Panc1 (cell line): ENCODE measurements at places on chromosomes 16 and 17. TPM values are rescaled to one million over a fixed set of nuclear protein-coding genes. Genes with fewer than 3 reads are reported as not detected.

DNA sequence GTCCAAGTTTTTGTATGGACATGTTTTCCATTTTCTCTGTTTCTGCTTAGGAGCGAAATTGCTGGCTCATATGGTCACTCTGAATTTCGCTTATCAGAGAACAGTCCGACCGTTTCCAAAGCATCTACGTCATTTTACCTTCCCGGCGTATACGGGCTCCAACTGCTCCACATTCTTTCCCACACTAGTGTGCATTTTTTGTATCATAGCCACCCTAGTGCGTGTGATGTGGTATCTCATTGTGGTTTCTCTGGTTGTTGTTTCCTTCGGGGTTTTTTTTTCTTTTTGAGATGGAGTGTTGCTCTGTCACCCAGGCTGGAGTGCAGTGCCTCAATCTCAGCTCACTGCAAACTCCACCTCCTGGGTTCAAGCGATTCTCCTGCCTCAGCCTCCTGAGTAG is 31.0 kb upstream of the BHLHA9 start:
- no peaks in the 10 kb centered on the region for H3K36me3 ChIP-seq
- no peaks in the 10 kb centered on the region for H3K4me1 ChIP-seq
- DNase-seq = no peak
- no peak overlapping the region for H3K4me3 ChIP-seq
- no peaks in the 10 kb centered on the region for H3K27me3 ChIP-seq

GRCh38 chr17:6075845-6076244 is 5.7 kb downstream of the WSCD1 start:
- no peaks in the 10 kb centered on the region; the same call in 1 of the 2 replicates for H3K27me3 ChIP-seq
- H3K4me1 ChIP-seq = no peaks in the 10 kb centered on the region
- no peaks in the 10 kb centered on the region for H3K36me3 ChIP-seq
- no peak for DNase-seq

GRCh38 chr16:13391337-13391736 is 489.9 kb downstream of the SHISA9 start:
- no peak overlapping the region for H3K27ac ChIP-seq
- DNase-seq = no peak
- H3K4me1 ChIP-seq = no peaks in the 10 kb centered on the region
- no peak overlapping the region for H3K4me3 ChIP-seq
- H3K36me3 ChIP-seq = no peaks in the 10 kb centered on the region

DNA sequence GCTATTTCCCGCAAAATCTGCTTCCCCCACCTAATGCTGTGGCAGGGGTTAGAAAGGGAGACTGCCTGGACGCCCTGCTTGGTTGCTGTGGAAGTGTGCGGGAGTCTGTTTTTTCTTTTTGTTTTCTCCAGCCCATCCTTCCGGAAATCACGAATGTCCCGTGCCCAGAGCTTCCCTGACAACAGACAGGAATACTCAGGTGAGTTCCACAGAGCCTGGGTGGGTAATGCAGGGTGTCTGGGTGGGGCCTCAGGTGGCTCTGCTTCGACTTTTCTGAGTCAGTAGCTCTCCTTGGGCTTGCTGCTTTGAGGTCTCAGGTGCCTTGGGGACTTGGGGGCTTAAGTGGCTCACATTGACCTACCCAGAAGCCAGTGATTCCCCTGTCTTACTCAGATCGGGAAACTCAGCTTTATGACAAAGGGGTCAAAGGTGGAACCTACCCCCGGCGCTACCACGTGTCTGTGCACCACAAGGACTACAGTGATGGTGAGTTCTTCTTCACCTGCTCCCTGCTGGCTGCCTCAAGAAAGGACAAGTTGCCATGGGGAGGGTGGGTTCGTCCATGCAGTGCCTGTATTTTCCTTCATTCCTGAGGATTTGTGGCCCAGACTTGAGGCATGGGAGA is 11.4 kb downstream of the LIMD2 start:
- no peak overlapping the region for H3K27ac ChIP-seq
- DNase-seq = no peak
- H3K27me3 ChIP-seq = no peaks in the 10 kb centered on the region
- no peaks in the 10 kb centered on the region; the same call in 1 of the 2 replicates for H3K36me3 ChIP-seq
- H3K4me3 ChIP-seq = no peak overlapping the region
- no peaks in the 10 kb centered on the region for H3K4me1 ChIP-seq

DNA sequence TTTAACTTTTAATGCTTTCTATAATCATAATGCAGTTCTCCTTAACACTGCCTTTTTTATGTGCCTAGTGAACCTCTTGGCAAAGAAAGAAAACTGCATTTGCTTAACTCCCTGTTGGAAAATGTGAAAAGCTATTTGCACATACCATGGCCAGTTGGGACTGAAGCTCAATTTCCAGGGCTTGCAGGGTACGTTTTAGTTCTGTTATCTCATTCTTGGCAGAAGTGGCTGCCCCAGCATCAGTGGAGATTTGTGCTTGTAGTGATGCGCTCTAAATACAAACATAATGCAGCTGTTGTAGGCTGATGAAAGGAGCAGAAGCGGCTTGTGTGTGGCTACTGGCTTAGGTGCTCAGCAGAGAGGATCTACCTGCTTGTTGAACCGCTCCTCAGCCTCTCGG is 3.7 kb downstream of the KRT24 start:
- no peak overlapping the region for H3K27ac ChIP-seq
- DNase-seq = no peak
- no peaks in the 10 kb centered on the region for H3K36me3 ChIP-seq
- H3K27me3 ChIP-seq = peaks cover 9% of the 10 kb centered on the region; the same call in 1 of the 2 replicates
- H3K4me3 ChIP-seq = no peak overlapping the region

- H3K4me1 ChIP-seq = no peaks in the 10 kb centered on the region
- no peaks in the 10 kb centered on the region for H3K27me3 ChIP-seq
- DNase-seq = no peak
- H3K27ac ChIP-seq = no peak overlapping the region
Measured at GRCh38 chr17:37752482-37752881, 7.6 kb upstream of the HNF1B start.

GRCh38 chr17:50861822-50862528 is 4.2 kb downstream of the TOB1 start:
- H3K4me3 ChIP-seq = no peak overlapping the region
- DNase-seq = no peak
- H3K27me3 ChIP-seq = no peaks in the 10 kb centered on the region
- peaks cover 25% of the 10 kb centered on the region for H3K4me1 ChIP-seq
- peaks cover 25% of the 10 kb centered on the region for H3K36me3 ChIP-seq

DNA sequence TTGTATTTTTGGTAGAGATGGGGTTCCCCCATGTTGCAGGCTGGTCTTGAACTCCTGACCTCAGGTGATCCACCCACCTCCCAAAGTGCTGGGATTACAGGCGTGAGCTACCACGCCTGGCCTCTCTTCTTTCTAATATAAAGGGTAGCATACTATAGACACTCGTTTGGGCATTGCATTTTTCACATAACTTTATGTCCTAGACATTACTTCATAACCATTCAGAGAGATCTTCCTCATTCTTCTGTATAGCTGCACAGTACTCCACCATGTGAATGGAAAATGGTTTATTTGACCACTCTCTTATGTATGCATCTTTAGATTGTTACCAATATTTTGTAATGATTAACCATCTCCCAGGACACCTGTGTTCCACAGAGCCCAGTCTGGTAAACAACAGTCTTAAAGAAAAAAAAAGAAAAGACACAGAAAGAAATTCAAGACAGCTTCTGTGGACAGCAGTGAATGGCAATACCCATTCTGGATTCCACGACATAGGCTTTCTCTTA is 42.1 kb downstream of the TK2 start:
- no peak for DNase-seq
- no peaks in the 10 kb centered on the region for H3K36me3 ChIP-seq
- no peak overlapping the region for H3K4me3 ChIP-seq
- peaks cover 20% of the 10 kb centered on the region for H3K4me1 ChIP-seq
- H3K27ac ChIP-seq = no peak overlapping the region

DNA sequence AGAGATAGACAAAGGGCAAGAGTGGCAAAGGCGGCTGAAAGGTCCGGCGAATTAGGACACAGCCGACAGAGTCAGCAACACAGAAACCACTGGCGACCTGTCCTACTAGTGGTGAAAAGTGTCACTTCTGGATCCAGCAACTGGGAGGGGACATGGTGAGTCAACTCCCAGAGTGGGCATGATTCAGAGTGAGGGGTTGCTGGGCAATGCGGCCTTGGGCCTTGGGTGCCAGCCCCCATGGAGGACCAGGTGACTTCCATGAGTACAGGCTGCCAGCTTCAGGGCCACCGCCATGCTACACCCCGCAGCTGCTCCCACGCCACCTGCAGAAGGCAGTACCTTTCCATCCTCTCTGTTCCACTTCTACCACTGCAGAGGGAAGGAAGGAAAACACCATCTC is 110.6 kb downstream of the ZFHX3 start:
- no peak overlapping the region for H3K4me3 ChIP-seq
- DNase-seq = no peak
- no peaks in the 10 kb centered on the region for H3K27me3 ChIP-seq
- H3K27ac ChIP-seq = no peak overlapping the region

DNA sequence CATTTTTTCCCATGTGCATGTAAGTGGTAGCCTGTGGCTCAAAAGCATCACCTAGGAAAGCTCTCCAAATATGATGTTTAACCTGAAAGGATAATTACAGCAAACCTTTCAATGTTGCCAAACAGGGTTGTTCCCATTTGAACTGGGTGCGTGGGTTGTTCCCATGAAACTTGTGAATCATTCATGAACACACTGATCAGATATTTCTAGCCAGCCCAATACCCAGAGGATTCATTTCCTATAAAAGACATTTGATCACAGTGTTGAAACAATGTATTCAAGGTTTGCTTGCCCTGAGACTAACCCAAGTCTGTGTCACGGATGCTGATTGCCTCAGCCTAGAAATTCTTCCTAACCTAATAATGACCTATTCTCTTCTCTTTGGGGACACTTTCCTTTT is 12.9 kb downstream of the KRT39 start:
- no peaks in the 10 kb centered on the region for H3K36me3 ChIP-seq
- H3K4me1 ChIP-seq = no peaks in the 10 kb centered on the region
- no peak overlapping the region for H3K4me3 ChIP-seq
- no peak overlapping the region for H3K27ac ChIP-seq
- peaks cover 7% of the 10 kb centered on the region for H3K27me3 ChIP-seq

- DNase-seq = no peak
- H3K36me3 ChIP-seq = peaks cover 5% of the 10 kb centered on the region
- H3K27me3 ChIP-seq = no peaks in the 10 kb centered on the region
- no peak overlapping the region for H3K4me3 ChIP-seq
- no peak overlapping the region for H3K27ac ChIP-seq
Measured at GRCh38 chr17:44038604-44039011, 23.8 kb upstream of the TMEM101 start.

- no peak overlapping the region for H3K27ac ChIP-seq
- no peak for DNase-seq
- peaks cover 6% of the 10 kb centered on the region for H3K4me1 ChIP-seq
- H3K27me3 ChIP-seq = no peaks in the 10 kb centered on the region
- H3K36me3 ChIP-seq = peaks cover 7% of the 10 kb centered on the region
Measured at GRCh38 chr16:4888428-4889135, 41.3 kb downstream of the UBN1 start.

DNA sequence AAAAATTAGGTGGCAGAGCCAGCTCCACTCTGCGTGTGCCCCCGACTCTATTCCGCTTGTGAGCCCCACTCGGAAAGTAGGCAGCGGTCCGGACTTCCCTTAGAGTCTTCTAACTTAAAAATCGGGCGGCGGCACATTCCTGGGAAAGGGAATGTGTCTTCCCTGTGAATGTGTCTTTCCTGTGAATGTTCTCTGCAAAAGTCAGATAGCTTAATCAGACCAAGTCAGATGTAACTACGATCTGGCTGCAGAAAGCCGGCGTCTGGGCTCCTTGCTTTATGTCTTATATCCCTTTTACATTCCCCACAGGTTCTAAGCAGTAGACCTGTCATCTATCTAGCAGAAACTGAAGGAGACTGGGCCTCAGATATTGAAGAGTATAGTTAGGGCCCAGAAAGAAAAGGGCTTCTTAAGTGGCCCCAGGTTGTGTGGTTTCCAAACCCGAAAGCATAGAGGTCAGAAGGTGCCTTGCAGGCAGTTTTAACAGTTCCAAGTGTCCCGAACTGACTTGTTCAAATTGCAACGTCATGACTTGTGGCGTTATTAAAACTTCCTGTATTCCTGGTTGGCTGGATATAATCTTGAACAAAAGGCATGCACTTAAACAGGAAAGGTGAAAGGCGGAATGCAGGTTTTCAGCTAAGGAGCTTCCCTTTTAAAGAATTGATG is 601 bp downstream of the PHKB start:
- H3K27me3 ChIP-seq = no peaks in the 10 kb centered on the region
- H3K36me3 ChIP-seq = peaks cover 2% of the 10 kb centered on the region; the same call in 1 of the 2 replicates
- H3K4me3 ChIP-seq = peak overlapping the region; percentile 86

DNA sequence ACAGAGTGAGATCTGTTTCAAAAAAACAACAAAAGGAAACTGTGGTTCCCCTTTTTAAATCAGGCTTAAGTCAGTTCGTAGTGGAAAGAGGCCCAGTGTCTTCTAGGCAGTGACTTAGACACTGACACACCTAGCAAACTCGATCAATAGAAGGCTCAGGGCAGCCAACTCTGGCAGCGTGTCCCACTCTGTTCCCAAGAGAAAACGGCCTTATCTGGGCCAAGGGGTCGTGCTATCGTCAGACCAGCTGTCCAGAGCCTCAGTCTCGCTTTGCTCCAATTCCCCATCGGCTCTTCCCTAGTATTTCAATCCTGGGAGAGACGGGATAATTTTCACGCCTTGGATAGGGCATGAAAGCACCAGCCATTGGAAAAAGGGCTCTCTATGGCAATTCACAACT is 72.9 kb downstream of the SLC5A11 start:
- H3K4me1 ChIP-seq = no peaks in the 10 kb centered on the region
- no peaks in the 10 kb centered on the region for H3K27me3 ChIP-seq
- no peak overlapping the region for H3K4me3 ChIP-seq
- DNase-seq = no peak

DNA sequence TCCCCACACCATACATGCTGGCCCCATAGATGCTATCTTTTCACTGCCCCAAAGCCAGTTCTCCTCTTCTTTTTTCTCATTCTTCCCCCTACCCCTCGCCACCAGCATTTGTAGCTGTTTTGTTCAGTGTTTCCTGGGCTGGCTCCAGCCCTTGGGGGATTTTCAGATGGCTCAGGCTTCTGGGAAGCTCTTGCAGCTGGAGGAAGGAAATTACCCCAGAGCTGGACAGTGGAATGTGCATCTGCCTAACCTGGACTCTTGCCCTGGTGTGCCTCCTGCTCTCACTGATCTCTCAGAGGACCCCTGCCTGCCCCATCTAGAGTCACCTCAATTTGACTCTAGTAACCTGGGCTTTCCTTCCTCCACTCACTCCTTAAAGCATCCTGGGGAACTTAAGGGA is 82.8 kb downstream of the MYH13 start:
- H3K4me1 ChIP-seq = no peaks in the 10 kb centered on the region
- H3K27me3 ChIP-seq = no peaks in the 10 kb centered on the region; the same call in 1 of the 2 replicates
- no peak overlapping the region for H3K27ac ChIP-seq

ST3GAL2 gene
- total RNA-seq = 84.2 TPM

KRT39 gene
- not detected for total RNA-seq

NUBP1 gene
- total RNA-seq = 27.5 TPM

GFER gene
- total RNA-seq = 49.2 TPM

PRAC2 gene
- total RNA-seq = not detected
